Activated CD4-positive, alpha-beta T cell treated with anti-CD3 and anti-CD28 coated beads, Interleukin-2, amount 10 ng/mL, durations not matched to agents 7 days and 5 days (primary cell): ENCODE measurements at places on chromosomes 7 and 10. TPM values are rescaled to one million over a fixed set of nuclear protein-coding genes. Genes with fewer than 3 reads are reported as not detected.

DNA sequence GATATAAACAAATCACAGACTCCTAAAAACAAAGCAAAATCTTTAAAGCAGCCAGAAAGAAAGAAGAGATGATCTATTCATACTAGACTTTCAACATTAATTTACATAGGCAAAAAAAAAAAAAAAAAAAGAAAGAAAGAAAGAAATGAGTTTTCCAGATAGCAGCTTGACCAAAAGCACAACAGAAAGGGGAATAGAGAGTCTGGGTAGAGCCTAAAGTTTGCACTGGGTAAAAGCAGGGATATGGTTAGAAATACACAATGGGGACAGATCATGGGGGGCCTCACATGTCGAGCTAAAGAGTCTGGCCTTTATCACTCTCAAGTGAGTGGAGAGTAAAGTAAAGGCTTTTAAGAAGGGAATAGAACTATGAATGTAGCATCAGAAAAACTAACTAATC lies 169.8 kb downstream of the SGMS1 start:
- no peak for DNase-seq

DNA sequence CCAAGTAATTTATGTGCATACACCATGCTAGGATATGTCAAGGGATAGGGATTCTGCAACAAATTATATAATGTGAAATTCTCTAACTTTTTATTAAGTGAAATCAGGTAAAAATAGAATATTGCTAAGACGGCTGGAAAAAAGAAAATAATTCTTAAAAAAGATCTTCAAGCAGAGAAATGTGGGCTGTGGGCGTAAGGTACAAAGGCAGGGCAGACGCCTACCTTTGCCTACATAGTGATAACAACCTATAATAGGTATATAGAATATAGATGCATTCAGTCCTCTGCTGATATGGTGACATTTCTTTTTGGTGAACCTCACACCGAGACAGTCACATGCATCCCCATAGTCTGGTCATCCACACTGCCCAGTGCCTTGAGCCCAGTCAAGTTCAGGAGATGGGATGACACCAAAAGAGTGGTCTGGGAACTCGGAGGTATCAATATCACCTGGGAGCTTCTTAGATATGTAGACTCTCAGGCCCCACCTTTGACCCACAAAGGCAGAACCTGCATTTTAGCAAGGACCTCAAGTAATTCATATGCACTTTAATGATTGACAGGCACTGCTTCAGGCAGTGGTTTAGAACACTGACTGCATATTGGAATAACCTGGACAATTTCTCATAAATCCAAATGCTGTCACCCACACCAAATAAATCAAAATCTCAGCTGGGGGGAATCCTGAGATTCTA lies 57.5 kb upstream of the ARL4A start:
- no peak for DNase-seq

DNA sequence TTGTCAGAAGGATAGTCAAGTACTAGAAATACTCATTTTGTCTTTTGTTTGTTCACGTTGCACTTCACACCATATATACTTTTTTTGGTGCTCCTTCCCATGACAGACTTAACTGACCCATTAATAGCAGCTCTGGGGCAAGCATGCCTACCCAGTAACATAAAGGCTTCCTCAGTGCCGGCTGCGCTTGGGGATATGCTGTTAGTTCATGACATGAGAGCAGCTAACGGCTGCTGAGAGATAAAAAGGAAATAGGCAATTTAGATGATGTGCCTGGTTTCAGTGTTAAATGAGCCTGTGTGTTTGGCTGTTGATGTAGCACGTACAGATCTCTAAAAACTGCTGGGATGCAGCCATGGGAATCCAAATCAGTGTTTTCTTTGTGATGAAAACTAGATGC lies 86.4 kb downstream of the TAX1BP1 start:
- DNase-seq = no peak

Gene RNLS
- 1.2 TPM for total RNA-seq

DNA sequence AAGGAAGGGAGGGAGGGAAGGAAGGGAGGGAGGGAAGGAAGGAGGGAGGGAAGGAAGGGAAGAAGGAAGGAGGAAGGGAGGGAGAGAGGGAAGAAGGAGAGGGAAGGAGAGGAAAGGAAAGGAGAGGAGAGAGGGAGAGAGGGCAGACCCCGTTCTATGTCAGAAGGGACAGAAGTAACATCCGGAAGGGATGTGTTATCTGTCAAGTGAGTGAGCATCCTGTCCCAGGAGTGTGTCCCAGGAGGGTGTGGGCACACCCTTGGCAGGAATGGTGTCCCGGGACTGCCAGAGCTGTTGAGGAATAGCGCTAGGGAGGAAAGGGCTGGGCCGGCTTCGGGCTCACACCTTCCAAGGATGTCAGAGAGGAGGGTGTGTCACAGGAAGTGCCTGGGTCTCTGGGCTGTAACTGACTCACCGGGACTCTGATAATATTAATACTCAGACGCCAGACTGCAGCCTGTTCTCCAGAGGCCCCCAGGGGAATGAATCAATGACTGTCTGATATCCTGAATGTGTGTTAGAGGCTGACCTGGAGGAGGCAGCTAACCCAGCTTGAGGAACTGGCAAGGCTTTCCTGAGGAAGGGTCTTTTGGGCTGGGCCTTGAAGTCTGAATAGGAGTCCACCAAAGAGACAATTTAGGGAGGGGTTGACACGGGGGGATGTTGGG lies 125.6 kb upstream of the TNRC18 start:
- DNase-seq = no peak

Gene VWA2
- not detected for total RNA-seq

Gene HOXA2
- total RNA-seq = not detected

GRCh38 chr7:84895563-84895962 lies 291.3 kb downstream of the SEMA3D start:
- DNase-seq = no peak

DNA sequence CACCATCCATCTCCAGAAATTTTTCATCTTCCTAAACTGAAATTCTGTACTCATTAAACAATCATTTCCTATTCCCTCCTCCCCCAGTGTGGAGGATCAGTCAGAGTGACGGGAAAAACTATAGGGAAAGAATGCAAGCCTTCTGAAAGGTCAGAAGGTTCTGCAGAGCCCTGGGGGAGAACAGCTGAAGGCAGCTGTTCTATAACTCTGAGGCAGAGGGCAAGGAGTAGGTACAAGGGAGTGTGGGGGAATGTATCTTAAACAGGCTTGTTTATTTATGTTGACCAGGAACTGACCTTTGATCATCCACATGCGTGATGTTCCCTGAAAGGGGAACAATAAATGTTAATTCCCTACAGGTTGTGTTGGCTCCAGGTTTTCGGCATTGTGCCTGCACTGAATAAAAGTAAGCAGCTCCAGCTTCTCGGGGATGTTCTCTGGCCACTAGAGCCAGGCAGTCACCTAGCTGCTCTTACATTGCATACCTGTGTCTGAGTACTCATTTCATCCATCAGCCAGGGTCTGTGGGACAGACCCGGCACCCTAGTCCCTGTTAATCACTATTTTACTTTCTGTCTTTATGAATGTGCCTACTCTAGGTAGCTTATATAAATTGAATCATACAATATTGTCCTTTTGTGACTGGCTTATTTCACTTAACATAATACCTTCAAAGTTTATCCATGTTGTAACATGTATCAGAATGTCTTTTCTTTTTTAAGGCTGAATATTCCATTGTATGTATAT lies 5.8 kb downstream of the IFIT1 start:
- no peak for DNase-seq

DNA sequence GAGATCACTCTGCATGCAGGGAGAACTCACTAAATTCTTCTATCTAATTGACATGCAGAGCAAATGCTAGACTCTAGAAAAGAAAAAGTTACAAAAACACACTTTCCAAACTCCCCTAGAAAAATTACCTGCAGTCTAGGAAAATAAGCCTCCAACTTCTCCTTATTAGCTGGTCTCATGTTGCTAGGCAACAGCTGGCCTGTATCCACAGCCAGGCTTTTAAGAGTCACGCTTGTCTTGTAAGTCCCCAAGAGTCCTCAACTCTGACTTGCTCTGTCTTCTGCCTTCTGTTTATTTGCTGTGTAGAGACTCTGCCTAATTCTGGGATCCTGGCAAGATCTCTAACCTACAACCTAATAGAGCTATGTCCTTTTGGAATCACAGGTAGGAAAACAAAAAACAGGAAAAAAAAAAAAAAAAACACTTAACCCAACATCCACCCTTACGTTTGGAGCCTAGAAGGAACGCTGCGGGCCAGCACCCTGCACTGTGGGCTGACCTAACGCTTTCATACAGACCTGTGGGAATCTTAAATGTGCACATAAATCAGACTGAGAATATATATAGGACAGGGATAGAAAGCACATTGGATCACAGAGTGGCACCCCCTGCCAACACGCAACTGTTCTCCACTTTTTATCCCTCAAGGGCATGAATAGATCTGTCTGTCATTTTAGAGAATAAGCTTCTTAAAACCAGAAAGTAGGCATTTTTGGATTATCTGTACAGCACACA lies 117.0 kb upstream of the PTPRZ1 start:
- DNase-seq = no peak

- DNase-seq = no peak
These were observed 428.0 kb upstream of the TPK1 start for GRCh38 chr7:145263886-145264285.

DNA sequence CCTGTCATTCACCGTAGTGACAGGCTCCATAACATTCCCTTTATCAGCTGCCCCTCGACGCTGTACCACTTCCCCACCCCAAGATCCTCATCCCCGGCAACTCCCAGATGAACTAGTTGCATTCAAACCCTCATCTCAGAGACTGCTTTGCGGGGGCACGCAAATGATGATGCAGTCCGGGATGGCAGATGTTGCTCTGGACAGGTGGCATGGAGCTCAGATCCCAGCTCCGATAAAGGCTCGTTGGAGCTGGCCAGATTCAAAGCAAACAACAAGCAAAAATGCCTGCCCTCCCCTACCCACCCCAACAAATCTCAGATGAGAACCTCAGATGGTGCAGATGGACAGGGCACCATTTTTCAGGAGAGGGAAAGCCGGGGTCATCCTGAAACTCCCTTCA lies 46.7 kb downstream of the CARD11 start:
- DNase-seq = no peak

GRCh38 chr10:96991313-96991841 lies 159.3 kb downstream of the LCOR start:
- no peak for DNase-seq

- no peak for DNase-seq
These were observed 1.0 kb upstream of the HIF1AN start for GRCh38 chr10:100534726-100535125.
